ENCODE measurements at places on chromosomes 7 and 10.

DNA sequence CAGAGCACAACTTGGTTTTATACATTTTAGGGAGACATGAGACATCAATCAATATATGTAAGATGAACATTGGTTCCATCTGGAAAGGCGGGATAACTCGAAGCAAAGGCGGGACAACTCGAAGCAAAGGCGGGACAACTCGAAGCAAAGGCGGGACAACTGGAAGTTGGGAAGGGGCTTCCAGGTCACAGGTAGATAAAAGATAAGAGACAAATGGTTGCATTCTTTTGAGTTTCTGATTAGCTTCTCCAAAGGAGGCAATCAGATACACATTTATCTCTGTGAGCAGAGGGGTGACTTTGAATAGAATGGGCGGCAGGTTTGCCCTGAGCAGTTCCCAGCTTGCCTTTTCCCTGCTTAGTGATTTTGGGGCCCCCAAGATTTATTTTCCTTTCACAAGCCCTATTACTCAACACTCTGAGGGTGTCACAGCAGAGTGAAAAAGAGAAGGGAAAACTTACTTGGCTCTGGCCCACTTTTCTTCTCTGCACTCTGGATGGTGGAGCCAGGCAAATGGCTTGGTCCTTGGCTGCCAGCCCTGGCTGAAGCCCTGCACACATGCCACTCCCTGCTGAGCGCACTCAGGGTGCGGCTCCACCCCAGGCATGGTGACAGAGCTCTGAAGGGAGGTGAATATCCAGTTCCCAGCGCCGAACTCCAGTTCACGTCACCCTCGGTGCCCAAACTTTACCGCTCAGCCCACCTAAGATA lies 46.7 kb downstream of the PARD3 start:
- DNase-seq = no peak

DNA sequence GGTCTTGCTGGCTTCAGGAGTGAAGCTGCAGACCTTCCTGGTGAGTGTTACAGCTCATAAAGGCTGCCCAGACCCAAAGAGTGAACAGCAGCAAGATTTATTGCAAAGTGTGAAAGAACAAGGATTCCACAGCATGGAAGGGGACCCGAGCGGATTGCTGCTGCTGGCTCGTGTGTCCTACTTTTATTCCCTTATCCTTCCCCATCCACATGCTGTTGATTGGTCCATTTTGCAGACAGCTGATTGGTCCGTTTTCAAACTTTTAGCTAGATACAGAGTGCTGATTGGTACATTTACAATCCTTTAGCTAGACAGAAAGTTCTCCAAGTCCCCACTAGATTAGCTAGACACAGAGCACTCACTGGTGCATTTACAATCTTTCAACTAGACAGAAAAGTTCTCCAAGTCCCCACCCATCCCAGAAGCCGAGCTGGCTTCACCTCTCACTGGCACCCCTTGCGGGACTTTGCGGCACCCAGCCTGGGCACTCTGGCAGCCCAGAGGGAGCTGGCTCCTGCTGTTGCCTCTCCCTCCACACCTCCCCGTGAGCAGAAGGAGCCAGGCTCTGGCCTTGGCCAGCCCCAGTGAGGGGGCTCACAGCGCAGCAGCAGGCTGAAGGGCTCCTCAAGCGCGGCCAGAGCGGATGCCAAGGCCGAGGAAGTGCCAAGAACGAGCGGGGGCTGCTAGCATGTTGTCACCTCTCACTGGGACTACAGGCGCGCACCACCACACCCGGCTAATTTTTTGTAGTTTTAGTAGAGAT lies 369.6 kb upstream of the POT1 start:
- DNase-seq = no peak

- no peak for DNase-seq
These were observed 149.9 kb downstream of the WDR37 start for GRCh38 chr10:1206101-1206500.

GRCh38 chr7:134750083-134751062 lies 29.1 kb upstream of the CALD1 start:
- peak; percentile 70 for DNase-seq

- DNase-seq = no peak
These were observed 681.3 kb downstream of the TNS3 start for GRCh38 chr7:46900312-46901263.

DNA sequence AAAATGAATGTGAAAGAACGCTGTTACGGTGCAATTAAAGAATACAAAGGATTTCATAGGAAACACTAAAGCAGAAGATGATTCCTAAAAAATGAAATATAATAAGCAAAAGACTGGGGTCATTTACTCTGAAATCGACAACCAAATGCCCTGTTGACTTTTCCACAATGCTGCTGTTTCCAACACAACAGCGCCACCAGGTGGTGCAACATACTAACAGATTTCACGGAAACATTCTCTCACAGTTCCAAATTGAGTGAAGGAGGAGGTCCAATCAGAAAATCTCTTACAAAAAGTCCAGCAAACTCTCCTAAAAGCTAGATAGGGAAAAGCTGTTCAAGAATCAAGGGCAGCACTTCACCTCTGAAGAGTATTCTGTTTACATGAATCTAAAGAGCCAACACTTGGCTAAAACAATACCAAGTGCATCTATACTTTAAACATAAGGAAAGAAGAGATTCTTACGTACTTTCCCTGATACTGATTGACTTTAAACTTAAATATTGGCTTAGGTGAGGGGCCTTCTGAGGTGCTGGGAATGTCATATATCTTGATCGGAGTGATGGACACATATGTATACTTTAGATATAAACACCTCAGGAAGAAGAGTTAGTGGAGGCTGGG lies 55.9 kb downstream of the UPF2 start:
- DNase-seq = peak; percentile 69

GRCh38 chr10:78556705-78557432 lies 511.9 kb upstream of the ZMIZ1 start:
- no peak for DNase-seq

- DNase-seq = no peak
These were observed 2.0 kb upstream of the GDF10 start for GRCh38 chr10:47297866-47298540.

DNA sequence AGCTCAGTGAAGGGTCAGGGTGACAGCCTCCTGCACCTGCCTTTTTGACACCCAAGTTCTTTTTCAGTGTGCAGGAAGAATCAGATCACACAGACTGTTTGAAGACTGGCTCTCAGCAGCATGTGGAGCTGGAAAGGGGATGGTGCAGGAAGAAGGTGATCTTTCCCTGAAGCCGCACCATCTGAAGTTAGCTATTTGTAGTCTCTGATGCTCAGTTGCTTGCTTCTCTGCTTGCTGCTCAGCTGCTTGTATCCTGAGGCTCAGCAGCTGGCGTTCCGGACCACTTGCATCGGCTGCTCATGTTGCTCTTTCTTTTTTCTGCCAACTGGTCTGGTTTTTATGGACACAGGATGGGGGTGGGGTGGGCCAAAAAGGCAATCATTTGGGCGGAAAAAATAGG lies 15.8 kb upstream of the DNMBP start:
- DNase-seq = no peak

DNA sequence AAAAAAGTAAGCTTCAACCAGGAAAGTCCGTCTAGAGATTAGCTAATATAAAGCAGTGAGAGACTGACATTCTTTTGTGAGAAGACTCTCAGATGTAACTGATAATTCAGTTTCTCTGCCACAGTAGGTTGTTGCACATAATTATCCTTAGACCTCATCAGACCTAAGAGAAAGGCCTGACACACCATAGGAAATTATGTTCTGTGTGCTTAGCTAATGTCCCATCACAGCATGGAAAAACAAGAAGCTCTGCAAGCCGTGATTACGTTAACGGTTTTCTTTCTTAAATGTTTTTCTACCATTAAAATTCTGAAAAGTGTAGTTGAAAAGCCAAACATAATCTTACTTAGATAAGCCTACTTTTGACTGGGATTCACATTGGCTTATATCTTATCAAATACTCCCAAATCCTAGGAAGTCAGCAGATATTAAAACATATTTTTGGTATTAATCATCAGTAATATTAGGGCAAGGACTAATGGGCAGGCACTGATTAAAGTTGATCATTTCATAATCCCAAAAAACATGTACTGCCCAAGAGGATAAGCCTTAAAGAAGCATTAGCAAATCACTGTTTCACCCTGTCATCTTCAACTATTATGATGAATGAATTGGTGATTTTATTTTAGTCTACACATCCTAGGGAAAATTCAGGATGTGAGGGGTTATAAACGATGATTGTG lies 5.2 kb downstream of the CSTF2T start:
- no peak for DNase-seq

GRCh38 chr10:129953119-129954051 lies 10.7 kb downstream of the EBF3 start:
- DNase-seq = no peak

DNA sequence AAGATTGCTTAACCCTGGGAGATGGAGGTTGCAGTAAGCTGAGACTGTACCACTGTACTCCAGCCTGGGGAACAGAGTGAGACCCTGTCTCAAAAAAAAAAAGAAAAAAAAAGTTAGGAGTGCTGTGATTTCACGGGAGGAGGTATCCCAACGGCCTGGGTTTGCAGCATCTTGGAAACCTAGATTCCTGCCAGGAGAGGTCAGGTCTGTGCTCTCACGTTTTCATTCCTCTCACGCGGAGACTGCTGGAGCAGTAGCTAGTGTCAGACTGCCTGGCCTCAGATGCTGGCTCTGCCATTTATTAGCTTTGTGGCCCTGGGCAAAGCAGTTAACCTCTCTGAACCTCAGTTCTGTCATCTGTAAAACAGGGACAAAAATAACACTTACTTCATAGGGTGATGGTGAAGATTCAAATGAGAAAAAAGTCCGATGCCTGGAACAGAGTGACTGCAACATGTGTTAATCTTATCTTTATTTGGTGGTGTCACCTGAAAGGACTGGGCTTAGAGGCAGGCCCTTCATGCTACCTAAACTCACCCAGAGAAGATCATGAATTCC lies 94.9 kb downstream of the GAD2 start:
- DNase-seq = no peak

DNA sequence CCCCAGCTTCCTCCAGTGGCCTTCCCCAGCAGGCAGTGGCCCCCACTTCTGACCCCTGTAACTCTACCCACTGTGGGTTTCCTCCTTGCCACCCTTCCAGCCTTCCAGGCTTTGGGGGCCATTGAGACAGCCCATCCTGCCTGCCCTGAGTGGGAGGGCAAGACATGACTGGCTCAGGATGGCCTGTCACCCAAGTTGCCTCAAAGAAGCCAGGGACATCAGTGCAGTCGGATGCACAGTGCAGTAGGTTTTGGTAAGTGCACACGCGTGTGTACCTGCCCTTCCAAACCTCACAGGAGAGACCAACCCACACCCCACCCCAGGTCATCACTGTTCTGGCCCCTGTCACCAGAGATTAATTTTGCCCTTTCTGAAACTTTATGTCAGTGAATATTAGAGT lies 22.7 kb downstream of the ZMIZ2 start:
- DNase-seq = no peak

DNA sequence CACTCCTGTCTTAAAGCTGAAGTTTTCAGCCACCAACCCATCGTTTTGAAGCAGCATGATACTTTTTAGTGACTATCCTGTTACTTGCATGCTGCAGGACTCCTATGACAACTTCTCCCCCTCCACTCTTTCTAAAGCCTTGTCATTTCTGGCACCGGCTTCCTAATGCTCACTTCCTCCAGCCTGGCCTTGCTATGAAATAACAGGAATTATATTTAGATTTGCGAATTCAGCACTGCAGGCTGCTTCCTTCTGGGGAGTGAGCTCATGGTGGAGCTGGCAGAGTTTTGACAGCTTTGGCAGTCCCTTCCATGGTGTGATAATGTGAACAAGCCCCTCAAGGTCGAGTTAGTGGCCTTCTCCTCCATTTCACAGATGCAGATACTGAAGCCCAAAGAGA lies 13.4 kb downstream of the BLNK start:
- no peak for DNase-seq

DNA sequence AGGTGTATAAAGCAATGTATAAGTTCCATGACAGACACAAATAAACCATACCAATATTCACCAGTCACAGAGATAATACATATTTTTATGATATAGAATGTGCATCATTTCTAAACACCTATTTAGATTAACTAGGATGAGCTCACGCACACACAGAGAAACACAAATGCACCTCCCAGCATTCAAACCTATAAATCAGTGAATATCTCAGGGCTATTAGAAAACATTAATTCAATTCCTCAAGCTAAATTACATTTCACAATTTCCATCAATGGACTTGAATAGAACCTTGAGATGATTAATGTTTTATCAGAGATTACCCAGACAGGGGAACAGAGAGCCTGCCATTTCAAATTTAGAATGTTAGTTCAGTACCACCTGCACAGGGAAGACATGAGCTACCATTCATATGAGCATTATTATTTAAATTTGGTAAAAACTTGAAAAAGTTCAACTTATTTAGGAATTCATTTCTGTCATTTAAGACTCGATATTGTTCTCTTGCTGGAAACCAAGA lies 221.7 kb downstream of the PARD3 start:
- no peak for DNase-seq

DNA sequence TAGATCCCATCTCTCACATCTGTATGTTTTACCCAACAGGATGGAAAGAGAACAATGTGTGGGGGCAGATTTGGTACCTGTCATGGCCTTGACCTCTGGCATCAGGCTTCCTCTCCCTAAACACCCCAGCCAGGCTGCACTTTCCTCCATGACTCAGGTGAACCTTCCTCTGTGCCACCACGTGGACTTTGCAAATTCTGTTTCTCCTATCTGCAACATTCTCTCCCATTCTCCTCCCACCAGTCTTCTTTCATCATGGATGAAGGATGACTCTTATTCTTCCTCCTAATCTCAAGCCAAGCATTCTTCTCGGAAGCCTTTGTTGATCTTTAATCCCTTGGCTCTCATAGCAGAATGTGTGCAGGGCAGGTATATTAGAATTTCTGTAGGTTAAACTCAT lies 355.4 kb downstream of the KCNMA1 start:
- no peak for DNase-seq
